ENCODE measurements at places on chromosomes 4 and X.

GRCh38 chr4:183909801-183910200 is 4.7 kb downstream of the STOX2 start:
- no peak for DNase-seq

DNA sequence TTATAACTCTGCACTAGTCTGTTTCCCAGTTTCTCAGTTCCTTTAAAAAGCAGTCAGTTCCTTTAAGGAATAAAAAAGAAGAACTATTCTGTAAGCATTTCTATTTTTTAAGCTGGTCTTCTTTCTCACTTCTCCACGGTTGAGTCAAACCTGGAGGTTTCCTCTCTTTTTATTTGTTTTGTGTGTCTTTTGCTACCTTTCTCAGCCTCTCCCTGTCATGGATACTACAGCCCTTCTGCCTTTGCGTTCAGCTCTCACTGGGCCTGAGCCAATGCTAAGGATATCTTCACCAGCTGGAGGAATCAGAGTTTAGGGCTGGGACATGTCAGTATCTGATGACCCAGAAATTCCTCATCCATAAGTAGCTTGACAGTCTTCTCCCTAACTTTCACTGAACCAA is 49.7 kb upstream of the PRKX start:
- DNase-seq, result no peak

GRCh38 chr4:95694411-95694810 is 145.5 kb upstream of the PDHA2 start:
- DNase-seq, result no peak

- no peak for DNase-seq
Measured at GRCh38 chr4:137394018-137394417, 138.3 kb downstream of the PCDH18 start.

DNA sequence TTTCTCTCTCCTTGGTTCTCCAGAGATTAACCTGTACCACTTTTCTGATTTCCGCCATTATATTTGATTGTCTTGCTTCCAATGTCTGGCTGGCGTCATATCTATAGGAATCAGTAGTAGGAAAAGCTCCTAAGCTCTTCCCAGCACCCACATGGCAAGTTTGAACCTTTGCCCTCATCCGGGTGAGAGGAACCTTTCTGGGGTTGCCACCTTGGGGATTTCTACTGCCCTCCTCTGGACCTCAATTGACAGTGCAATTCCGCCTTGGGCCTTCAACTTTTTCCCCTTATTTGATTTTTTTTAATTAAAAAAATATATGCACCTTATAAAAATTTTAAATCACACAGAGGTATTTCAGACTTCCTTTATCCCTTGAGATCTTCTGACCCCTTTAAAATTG is 2.0 kb upstream of the CXorf66 start:
- peak; percentile 1 for DNase-seq

DNA sequence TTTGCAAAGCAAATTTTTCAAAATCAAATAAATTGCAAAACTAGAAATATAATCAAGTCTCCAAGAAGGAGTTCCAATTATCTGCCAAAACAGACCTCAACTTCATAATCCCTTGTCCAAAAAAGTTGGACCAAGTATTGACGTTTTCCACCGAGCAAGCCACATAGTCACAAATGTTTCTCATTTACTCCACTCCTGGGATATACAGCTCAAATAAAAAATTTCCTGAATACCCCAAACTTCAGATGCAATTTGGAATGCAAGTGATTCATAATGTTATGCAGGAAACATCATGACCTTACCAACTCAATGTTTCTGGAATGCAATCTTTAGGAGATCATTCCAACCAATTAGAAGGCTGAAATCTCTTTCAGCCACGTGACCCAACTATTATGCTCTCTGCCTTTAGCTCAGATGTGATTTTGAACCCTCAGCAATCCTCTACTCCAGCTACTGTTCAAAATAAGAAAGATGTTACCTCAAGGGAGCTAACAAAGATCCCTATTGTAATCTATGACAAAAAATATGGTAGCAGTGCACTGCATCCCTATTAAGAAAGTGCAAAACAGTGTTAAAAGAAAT is 72.4 kb downstream of the PRDM5 start:
- peak; percentile 13 for DNase-seq

DNA sequence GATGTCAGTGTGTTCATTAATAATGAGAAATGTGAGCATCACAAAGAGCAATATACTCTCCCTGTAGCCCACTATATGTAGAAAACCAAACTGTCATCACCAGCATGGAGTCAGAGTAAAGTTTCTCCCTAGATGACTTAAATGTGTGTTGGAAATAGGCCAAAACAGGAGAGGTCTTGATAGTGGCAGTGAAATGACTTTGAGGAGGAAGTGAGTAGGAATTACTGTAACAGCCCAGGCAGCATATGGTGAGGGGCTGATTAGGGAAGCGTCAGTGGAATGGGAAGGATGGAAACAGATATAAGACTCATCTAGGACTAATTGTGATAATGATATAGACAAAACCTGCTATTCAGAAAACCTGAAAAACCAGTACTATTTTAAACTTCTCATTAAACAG is 83.9 kb downstream of the ATXN3L start:
- DNase-seq, result no peak

GRCh38 chr4:176139518-176139917 is 55.9 kb downstream of the SPATA4 start:
- no peak for DNase-seq

DNA sequence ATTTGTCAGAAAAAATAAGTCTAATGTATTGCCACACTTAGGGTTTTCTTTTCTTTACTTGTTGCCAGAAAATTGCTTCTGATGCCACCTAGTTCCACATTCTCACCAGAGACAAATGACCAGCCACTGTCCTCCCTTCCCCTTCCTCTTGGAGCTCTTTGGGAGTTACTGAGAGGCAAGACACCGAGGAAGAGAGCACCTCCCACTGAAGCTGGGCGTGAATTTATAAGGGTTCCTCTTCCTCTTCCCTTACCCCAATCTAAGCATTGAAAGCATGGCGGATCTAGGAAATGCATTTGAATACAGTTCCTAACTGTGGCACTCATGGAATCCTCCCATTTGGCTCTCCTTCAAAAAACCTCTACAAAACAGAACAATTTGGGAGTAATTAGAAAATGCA is 30.0 kb downstream of the ANXA3 start:
- no peak for DNase-seq

DNA sequence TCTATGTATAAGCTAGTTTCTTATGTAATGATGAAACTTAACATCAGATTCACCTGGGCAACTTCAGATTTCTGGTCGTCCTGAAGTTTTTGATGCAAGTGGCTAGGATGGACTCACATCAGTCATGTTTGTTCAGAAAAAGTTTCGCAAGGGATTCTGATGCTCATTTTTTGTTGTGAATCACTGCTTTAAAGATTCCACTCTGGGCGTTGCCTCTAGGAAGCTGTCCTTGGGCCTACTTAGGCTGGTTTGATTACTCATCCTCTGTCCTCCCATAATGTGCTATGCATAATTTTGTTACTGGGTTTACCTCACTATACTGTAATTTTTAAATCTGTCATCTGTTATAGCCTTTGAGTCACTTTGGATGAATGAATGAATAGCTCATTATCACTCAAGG is 30.8 kb downstream of the HERC3 start:
- peak; percentile 34 for DNase-seq

GRCh38 chrX:100687546-100687945 is 43.5 kb downstream of the SRPX2 start:
- no peak for DNase-seq

- no peak for DNase-seq
Measured at GRCh38 chrX:79268788-79269187, 98.3 kb downstream of the ITM2A start.

DNA sequence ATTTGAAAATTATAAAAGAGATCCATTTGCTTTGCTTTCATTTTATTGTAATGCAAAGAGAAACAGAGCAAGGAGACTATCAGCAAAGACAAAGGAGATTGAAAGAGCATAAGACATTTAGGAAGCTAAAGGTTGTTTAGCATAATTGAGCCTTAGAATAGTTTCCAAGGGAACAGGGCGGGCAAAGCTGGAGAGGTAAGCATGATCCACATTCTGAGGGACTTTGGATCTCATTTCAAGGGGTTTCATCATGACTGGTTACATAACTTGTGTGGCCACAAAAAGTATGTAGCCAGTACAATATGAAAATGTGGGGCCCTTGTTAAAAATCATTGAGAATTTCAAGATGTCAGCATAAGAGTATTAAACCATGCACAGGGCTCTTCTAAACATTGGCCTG is 406.5 kb downstream of the RPA4 start:
- DNase-seq, result no peak

- DNase-seq, result no peak
Measured at GRCh38 chr4:69026974-69027373, 69.3 kb upstream of the UGT2B7 start.

DNA sequence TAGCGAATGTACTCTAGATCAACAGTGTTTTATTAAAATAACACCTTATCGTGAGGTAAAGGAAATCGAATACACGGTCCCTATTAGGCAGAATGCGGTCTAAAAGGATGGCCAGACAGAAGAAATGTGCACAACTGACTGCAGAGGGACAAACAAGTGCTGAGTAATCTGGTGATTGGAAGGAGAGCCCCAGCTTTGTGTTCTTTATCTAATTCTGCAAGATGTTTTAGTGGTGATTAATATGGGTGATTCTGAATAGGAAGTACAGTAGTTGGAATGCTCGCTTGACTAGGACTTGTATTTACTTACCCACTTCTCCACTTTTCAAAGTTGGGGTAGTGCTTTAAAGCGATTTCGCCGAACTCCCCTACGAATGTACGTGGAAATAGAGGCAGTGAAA is 1.2 kb downstream of the WDR44 start:
- DNase-seq, result no peak

GRCh38 chrX:11791537-11791936 is 33.5 kb downstream of the MSL3 start:
- no peak for DNase-seq

DNA sequence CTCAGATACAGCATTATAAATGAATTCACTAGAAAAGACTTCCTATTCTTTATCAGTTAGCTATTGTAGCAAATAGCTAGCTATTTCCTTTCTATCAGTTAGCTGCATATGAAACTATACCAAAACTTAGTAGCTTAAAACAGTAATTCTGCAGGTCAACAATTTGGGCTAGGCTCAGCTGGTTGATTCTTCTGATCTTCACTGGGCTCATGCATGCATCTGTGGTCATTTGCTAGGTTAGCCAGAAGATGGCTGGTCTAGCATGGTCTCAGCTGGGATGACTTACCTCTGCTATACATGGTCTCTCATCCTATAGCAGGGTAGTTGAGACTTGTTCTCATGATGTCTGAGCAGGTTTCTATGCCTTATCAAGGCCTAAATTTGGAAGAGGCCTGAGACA is 147.4 kb downstream of the CENPC start:
- no peak for DNase-seq

DNA sequence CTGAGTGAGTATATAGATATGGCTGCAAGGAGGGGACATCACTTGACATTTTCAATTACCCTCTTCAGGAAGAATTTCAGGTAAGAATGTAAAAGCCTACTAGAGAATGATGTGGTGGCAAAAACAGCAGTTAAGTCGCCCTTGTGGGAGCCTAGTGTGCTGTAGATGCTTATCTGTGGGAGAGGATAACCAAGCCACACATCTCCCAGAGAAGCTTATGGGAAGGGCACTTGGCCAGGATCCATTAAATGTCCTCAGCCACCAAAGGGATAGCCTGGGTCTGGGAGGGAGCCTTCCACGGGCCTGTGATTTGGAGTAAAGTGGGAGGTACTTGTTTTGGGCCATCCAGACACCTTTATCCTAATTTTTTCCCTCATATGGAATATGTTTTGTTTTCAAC is 41.3 kb upstream of the BCLAF3 start:
- no peak for DNase-seq

DNA sequence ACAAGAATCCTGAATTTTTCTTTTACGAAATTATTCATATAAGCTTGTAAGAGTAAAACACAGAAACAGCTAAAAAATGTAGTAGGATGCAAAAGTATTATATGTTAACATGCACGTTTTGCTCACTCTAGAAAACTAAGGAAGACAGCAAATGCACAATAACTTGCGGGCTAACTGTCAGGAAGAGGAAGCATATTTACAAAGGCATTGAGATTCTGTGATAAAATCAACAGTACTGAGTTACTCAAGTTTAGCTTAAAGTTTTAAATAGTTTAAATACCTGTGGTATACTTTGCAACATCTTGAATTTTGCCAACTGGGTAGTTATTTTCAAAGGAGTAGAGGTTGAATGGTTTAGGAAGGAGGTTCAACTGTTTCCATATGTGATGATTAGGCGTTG is 37.0 kb downstream of the SH2D1A start:
- no peak for DNase-seq

DNA sequence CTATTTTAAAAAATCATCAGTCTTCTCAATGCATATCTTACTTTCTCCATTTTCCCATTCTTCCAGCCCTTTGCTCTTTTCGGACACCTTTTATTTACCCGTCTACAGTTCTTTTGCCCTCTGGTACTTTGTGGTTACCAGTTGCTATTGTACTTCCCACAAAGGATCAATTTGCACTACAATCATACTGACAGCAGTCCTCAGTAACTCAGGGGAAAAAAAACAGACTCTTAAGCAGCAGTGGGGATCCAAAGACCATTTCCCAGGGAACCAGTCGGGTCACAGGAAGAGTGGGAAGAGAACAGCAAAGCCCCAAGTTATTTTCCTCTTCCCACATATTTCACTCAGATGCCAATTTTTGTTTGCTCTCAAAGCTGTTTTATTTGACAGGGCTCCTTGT is 23.1 kb downstream of the DMD start:
- no peak for DNase-seq

GRCh38 chrX:15530318-15530717 is 29.7 kb downstream of the BMX start:
- no peak for DNase-seq

DNA sequence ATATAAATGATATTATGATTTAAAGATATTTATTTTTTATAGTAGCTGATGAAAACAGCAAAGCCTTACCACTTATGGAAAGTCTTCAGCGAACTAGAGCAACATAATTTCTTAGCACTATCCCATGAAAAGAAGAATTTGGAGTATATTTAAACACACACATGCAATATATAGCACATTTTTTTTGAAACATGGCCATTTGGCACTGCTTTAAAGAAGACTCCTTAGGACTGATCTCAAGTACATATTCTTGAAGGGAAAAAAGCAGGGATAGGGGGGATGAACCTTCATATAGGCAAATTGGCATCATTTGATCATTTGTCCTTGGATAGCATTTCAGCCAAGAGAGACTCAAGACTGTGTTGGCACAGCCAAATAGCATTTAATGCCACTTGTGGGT is 193.3 kb downstream of the ANKRD50 start:
- no peak for DNase-seq

GRCh38 chr4:56728512-56728911 is 47.4 kb upstream of the HOPX start:
- no peak for DNase-seq

DNA sequence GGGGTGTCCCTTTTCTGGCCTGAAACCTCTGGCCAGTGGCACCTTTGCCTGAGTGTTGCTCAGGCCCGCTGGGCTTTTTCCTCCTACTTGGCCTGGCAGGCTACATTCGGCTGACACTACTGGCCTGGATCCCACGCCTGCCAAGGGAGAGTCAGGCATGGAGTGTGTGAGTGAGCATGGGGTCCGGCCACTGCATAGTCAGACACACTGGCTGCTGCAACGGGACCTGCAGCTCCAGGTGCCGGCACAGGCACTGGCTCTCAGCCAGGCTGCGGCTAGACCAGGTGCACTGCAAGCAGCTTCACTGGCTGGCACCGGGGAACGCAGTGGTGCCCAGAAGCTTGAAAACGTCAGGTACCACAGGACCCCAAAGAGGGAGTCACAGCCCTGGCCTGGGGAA is 434.9 kb downstream of the ARHGAP24 start:
- no peak for DNase-seq

All from SW 1271 (cell line).